ENCODE measurements at places on chromosomes 1 and 21. TPM values are rescaled to one million over a fixed set of nuclear protein-coding genes. Genes with fewer than 3 reads are reported as not detected.

The DHRS3 gene
- total RNA-seq: 489 TPM

The NHLH1 gene
- total RNA-seq: not detected

The F11R gene
- 17.4 TPM for total RNA-seq

The SMCP gene
- not detected for total RNA-seq

The NTRK1 gene
- total RNA-seq: not detected

The CRNN gene
- not detected for total RNA-seq

The PLA2G2D gene
- total RNA-seq: not detected

- no peak for DNase-seq
These were observed 131.6 kb upstream of the ZC3H12A start for GRCh38 chr1:37342736-37343135.

- DNase-seq: no peak
These were observed 738.1 kb upstream of the NCAM2 start for GRCh38 chr21:20260124-20260523.

GRCh38 chr21:20800106-20800505 lies 198.1 kb upstream of the NCAM2 start:
- no peak for DNase-seq

GRCh38 chr1:2233997-2234761 lies 6.1 kb downstream of the SKI start:
- DNase-seq: no peak

- no peak for DNase-seq
These were observed 458 bp upstream of the ALPL start for GRCh38 chr1:21508580-21509350.

DNA sequence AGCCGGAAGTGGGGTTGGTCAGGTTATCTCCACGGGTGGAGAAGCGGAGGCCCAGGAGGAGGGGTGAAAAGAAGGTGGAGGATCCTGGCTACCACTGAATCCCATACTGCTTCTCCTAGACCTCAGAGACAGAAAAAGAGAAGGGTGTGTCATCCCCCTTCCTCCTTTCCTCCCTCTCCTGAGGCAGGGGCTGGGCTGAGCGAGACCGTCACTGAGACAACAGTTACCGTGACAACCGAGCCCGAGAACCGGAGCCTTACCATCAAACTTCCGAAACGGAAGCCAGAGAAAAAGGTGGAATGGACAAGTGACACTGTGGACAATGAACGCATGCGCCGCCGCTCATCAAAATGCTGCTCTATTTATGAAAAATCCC lies 42.1 kb upstream of the NBPF3 start:
- no peak for DNase-seq

GRCh38 chr1:89462250-89462649 lies 62.4 kb upstream of the LRRC8B start:
- DNase-seq: no peak

DNA sequence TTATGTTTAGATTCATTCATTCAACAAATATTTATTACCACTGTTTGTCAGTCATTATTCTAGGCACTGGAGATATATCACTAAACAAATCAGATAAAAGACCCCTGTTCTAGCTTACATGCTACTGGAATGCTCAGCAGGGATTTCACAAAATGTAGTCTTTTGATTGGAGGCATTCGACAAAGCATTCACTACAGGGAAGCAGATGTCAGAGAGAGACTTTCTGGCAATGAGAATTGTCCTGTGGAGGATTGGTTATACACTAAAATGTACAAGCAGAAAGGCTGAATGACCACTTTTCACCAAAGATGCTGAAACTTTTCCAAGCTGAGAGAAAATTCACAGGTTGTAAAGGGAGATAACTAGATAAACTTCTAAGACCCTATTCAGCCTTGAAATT lies 57.7 kb downstream of the SCMH1 start:
- DNase-seq: no peak

- DNase-seq: no peak
These were observed 29.0 kb downstream of the SH3GLB1 start for GRCh38 chr1:86733340-86733739.

DNA sequence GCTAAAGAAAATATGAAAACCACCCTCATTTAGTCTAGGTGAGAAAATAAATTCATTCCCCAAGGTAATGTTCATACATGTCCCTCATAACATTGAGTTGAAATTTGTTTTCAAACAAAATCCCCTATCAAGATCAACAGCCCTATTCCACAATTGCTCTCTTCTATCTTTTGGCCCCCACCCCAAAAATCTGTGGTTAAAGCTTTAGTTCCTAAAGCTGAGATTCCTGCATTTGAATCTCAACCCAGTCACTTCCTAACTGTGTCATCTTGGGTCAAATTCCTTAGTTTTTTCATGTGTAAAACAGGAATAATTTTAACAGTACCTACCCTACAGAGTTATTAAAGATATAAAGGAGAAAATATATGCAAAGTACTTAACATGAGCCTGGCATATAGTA lies 22.0 kb downstream of the KIAA0319L start:
- DNase-seq: no peak

Data from Caki2 (cell line).